Panc1 (cell line): ENCODE measurements at places on chromosomes 5 and 9. TPM values are rescaled to one million over a fixed set of nuclear protein-coding genes. Genes with fewer than 3 reads are reported as not detected.

Gene HAVCR1
- 0.36 TPM for total RNA-seq

Gene OCLN
- 102 TPM for total RNA-seq

Gene DBH
- total RNA-seq, result not detected

Gene CLIC3
- total RNA-seq, result 6.2 TPM

Gene PCDHB9
- total RNA-seq, result 1.8 TPM

Gene PAEP
- total RNA-seq, result not detected

Gene MYMK
- total RNA-seq, result not detected

Gene LCN1
- not detected for total RNA-seq

Gene FGF1
- not detected for total RNA-seq

Gene TMEM232
- 0.21 TPM for total RNA-seq

Gene TMEFF1
- total RNA-seq, result 2.2 TPM

Gene TEX53
- not detected for total RNA-seq

Gene PCDHAC1
- 0.59 TPM for total RNA-seq

Gene DNM1
- total RNA-seq, result 18.7 TPM

Gene SLC45A2
- not detected for total RNA-seq

Gene NR4A3
- total RNA-seq, result 0.13 TPM

Gene ZDHHC11
- 3.0 TPM for total RNA-seq

Gene MZB1
- total RNA-seq, result 0.49 TPM

Gene TMEM203
- 25.4 TPM for total RNA-seq

Gene ZNF354C
- total RNA-seq, result 4.3 TPM

Gene GNAQ
- total RNA-seq, result 34.5 TPM
